Urothelium cell line (cell line): ENCODE measurements at places on chromosomes 2 and 18.

GRCh38 chr18:46574000-46574742 lies 82.8 kb downstream of the LOXHD1 start:
- no peak for DNase-seq

DNA sequence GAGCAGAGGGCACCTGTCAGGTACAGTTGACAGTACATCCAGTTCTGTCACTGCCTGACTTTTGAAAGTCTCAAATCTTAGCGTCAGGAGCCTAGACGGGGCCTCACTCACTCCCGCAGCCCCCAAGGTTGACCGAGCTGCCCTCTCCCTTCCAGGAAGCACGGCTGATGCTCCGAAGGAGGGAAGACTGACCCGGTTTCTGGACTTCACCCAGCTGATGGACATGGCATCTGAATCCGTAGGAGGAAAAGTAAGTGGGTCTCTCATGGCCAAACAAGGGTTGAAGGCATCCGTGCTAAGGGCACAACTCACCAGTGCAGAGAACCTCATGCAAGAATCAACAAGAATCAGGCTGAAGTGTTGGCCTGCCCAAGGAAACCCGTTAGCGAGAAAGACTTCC lies 12.9 kb downstream of the ALLC start:
- no peak for DNase-seq

DNA sequence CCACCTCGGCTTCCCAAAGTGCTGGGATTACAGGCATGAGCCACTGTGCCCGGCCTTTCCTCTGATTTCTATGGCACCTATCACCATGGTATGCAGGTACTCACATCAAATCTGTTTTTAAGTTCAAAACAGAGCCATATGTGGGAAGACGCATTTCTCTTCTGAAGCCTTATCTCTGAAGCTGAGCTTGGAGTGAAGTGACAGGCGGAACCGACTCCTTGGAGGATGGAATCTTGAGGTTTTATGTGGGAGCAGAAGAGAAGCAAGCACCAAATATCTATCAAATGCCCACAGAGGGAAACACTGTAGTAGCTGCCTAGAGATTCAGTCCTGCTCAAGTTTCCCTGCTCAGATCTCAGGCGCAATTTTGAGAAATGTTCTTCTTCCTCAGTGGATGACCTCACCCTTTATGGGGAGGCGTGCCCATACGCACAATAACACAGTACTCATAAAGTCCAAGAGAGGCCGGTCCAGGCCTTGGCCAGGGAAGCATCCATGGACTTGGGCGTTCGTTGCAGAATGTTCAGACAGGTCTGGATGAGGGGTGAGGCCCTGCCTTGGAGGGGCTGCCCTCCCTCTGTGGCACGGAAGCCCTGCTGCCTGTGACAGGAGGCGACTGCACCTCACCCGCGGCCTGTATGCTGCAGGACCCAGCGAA lies 67.9 kb downstream of the HNRNPLL start:
- DNase-seq = no peak

DNA sequence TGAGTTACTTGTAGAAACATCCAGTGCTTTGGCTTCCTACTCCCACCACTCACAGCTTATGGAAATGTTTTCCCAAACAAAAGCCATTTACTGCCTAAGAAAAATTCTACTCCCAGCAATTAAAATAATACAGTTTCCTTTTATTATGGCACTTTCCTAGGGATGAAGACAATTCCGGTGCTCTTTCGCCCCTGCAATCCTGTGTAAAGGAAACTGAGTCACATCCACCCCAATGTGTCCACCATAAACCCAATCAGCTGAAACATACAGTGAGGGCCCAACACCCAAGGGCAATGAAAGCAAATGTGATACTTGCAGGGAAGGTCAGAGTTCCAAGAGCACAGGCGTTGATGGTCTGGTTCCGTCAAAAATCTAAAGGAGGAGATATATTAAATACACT lies 62.0 kb upstream of the ST3GAL5 start:
- no peak for DNase-seq

DNA sequence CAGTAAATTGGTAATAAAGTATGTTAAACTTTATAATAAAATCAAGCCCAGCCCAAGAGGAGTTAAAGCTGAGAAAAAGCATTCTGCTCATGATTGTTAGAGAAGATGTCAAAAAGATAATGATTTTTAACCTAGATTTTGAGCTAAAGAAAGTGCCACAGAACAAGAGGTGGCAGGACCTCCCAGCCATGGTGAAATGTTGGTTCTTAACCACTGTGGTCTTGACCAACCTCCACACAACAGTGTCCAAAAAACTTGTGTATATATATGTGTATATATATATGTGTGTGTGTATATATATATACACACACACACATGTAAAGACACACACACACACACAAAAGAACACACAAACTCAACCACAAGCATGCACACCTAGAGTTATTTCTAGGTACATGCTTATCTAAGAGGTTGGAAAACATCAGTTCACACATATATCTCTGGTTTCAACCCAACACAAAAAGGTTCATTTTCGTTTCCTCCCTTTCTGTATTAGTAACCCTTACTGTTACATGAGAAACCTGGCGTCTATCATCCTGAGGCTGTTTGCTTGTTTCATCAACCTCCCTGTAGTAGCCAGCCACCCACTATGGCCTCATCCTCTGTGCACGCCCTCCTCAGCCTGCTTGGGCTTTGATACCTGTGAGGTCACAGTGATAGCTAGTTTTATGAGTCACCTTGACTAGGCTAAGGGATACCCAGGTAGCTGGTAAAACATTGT lies 631.8 kb upstream of the ID2 start:
- no peak for DNase-seq

GRCh38 chr18:7727361-7728076 lies 160.4 kb downstream of the PTPRM start:
- no peak for DNase-seq

DNA sequence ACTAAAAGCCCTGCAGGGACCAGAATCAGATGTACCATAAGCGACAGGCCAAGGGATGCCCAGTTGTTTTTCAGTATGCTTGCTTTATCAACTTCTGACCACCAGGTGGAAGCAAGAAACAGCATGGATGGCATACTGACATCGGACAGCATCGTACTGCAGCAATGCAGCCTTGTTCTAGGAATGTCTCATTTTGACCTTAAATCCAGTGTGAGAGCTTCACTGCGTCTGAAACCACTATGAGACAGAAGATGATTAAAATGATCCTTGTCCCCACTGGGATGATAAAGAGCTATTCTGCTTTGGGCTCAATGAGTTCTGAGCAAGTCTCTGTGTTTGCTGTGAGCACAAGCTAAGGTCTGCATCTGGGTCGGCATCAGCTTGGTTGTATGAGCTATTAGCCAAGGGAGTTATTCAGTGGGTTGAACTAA lies 54.3 kb downstream of the CDK15 start:
- peak; percentile 71 for DNase-seq

GRCh38 chr2:8819194-8819593 lies 18.2 kb downstream of the KIDINS220 start:
- DNase-seq = no peak

- DNase-seq = no peak
Measured at GRCh38 chr18:56119681-56120080, 518.7 kb downstream of the TXNL1 start.

DNA sequence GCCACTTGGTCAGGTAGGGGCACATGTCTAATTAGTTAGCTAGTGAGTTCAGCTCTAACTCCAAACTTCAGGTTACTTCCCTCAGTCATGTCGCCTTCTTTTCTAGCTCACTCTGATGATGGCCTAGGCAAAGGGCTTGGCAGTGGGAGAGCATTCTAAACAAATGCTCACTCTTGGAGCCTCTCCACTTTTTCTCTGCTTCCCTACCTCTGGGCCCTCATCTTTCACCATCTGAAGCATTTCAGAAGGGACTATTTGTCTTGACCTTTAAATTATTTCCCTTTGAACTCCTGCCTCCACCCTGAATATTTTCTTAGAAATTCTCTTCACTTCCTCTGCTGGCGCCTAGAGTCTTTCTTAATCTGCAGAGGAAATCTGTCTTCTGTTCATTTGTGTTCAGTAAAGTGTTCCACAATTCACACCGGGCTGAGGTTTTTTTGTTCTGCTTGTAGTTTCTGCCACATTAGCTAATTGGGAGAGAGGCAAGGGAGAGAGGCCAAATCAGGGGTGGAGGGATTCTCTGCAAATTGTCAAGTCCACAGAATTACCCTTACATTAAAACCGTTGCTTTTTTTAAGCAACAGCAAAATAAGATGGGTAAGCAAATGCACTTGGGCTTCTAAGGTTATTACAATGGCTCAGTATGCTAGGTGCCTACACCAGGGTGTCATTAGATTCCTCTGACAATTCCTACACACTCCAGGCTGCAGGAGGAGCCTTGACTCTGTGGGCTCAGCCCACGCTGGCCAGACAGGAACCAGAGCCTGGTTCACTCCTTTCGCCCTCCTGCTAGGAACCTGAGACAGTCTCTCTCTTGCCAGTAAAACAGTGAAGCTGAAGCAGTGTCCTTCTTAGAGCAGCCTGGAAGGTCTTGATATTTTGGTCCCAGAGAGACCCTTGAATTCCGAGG lies 5.5 kb downstream of the MSGN1 start:
- no peak for DNase-seq

DNA sequence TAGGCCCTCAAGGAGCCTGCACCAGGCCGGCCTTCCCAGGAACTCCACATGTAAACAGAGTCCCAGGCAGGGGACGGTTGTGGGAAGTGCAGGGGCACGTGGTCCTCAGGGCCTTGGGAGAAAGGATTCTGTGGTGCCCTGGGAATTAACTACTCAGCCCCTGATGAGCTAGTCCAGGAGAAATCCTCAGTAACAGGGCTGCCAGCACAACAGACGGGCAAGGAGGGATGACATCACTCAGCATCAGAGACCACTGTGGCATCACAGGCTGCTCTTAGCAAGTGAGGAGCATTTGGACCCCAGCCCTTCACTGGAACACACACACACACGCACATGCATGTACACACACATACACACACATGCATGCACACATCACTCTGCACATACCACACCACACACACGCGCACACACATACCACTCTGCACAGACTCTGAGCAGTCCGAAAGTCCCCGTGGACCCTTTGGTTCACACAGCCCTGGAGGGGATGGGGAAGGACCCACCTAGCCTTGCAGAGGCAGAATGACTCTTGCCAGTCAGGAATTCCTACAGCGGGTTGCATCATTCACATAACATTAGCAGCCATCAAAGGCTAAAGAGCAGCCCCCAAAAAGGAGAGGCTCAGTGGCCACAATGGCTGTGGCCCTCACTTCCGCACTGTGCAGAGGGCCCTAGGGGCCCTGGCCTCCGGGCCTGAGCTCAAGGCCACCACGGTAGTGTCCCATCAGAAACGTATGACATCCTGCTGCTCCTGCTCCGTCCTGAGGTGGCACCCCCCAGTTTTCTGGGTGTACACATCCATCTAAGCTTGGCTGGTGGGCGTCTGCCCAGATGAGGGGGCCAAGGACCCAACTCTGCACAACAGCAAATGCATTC lies 1.9 kb upstream of the NMUR1 start:
- no peak for DNase-seq
